ENCODE measurements at places on chromosomes 11 and 22.

GRCh38 chr22:41538583-41538982 lies 5.7 kb downstream of the POLR3H start:
- DNase-seq = no peak

DNA sequence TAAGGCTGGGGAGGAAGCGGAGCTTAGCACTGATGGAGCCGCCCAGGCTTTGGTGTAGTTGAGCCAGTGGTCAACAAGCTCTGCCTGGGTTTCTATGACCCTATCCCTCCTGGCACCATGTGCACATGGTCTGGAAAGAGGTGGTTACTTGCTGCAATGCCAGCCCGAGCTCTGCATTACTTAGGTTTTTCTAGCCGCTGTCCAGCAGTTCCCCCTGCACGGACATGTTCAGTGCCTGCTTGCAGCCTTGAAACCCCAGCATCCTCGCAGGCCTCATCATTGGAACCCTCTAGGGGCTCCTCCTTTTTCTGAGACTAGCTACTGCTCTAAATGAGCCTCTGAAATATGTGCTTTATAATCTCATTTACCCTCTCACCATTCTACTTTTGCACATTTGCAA lies 16.6 kb downstream of the CNTF start:
- DNase-seq = no peak

DNA sequence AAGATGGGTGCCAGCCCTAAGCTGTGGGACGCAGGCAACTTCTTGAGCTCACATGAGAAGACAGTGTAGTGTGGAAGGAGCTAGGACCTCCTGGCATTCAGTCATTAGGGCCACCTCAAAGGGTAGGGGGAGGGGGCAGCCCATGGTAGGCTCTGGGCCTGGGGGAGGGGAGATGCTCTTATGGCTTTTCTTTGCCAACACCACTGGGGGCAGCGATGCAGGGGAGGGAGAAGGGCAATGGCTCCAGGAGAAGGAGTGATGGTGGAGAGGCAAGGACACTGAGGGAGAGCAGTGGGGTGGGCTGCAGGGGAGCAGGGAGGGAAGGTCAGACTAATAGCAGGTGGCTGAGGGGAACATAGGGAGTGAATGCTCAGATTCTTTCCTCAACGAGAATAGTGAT lies 63.3 kb upstream of the SUSD2 start:
- DNase-seq = no peak

GRCh38 chr11:95084509-95084908 lies 5.1 kb upstream of the ENDOD1 start:
- no peak for DNase-seq

DNA sequence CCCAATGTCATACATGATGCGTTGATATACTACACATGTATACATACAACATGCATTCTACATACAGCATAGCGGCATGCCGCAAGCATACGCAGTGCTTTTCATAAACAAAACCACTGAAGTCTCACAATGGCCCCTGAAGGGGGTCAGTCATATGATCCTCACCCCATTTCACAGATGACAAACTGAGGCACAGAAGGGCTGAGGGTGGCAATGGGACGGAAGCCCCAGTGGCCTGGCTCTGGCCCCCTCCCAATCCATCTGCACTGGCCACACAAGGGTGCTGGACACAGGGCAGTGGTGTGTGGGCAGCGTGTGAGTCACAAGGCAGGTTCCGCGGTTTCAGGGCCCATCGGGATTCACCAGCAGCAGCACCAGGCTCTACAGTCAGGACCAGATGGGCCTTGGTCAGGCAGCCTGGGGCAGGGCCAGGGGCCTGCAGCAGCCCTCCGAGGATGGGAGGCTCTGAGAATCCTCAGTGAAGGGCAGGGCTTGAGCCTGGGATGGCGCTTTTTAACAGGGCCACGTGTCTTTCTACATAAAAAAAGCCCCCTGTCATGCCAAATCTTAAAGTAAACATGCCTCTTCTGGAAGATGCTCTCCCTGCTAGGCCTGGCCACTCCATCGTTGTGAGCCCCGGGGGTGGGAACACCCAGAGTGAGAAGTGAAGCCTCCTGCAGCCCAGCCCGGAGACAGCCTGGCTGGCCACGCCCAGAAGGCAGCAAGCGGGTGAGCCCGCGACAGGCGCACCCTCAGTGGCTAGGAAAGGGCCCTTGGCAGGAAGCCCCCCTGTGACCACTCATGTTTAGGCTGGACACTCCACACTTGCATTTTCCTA lies 206.5 kb downstream of the CTTN start:
- DNase-seq = no peak

DNA sequence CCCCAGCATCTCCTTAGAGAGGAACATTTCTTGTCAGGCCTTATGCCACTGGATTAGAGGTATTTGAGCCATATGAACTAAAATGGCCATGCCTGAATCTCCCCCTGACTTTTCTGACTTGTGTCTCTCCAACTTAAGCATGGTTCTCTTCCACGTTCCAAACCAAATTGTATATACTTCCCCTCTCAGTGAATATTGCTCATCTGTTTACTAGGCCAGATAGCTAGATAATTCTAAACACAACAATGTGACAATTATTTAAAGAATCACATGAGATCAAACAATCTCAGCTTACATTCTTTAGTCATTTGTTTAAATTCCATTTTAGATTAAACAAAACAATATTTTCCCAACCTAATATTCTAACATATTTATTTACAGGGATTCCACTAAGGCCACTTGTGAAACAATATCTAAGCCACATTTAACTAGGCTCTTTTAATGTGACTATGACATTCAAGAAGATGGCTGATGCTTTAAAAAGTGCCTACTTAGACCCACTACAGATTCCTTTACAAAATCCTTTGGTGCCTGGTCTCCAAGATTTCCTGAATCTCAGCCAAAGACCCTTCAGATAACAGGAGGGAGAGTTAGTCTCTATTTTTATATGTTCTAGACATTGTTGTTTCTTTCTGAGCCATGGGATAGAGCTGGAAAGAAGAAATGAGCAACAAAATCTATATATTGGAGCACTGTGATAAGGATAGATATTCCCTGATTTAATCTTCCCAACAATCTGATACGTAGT lies 105.7 kb downstream of the CADM1 start:
- DNase-seq = no peak

DNA sequence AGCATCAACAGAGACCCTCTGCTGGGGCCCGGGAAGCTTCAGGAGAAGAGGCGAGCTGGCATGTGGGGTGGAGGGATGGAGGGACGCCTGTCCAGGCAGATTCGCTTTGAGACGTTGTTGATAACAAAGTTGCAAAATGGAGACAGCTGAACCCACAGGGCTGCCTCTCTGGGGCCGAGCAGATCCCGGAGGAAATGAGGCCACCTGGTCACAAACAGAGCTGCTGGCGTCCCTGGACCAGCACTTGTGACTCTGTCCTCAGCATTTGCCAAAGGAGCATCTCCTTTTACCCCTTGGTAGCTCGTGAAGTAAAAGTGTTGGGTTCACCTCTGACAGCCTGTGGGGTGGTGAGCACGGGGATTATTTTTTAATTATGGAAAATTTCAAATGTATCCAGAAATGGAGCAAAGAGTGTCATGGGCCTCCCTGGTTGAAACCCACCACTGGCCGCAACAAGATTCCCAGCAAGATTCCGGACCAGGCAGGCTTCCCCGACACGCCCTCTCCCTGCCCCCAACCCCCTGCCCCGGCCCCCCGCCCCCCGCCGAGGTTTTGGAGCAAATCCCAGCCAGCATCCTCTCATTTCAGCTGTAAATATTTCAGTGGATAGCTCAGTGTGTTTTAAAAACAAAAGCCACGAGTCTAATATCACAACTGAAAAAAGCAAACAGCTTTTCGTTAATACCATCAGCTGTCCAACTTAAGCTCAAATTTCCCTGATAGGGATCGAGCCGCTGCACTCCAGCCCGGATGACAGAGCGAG lies 20.3 kb downstream of the GRAMD4 start:
- DNase-seq = no peak

DNA sequence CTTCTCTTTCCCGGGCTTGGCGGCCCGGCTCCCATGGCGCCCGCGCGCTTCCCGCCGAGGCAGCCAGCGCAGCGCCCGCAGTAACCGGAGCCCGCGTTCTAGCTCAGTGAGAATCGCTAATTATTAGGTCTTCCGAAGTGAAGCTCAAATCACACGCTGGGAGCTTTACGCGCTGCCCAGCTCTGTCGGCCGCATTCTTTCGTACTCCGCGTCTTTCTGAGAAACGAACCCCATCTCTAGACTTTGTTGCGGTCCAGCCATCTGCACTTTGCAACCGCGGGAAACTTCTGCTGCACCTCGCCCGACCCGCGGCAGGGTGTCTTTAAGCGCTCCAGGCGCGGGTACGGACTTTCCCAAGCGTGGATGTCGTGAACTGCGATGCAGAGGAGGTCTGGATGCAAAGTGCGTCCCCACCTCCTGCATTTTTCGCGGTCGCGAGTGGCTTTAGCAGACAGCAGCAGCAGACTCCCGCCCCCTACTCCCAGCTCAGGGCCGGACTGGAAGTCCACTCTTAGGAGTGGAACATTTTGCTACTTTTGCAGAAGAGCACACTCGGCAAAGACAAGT lies 6.0 kb upstream of the PAX6 start:
- no peak for DNase-seq

- DNase-seq = no peak
Observed at GRCh38 chr11:45000918-45001317, 50.2 kb upstream of the TP53I11 start.

- DNase-seq = no peak
Observed at GRCh38 chr11:64472593-64473455, 113.9 kb downstream of the RPS6KA4 start.

GRCh38 chr11:33234397-33235190 lies 22.6 kb upstream of the HIPK3 start:
- no peak for DNase-seq

DNA sequence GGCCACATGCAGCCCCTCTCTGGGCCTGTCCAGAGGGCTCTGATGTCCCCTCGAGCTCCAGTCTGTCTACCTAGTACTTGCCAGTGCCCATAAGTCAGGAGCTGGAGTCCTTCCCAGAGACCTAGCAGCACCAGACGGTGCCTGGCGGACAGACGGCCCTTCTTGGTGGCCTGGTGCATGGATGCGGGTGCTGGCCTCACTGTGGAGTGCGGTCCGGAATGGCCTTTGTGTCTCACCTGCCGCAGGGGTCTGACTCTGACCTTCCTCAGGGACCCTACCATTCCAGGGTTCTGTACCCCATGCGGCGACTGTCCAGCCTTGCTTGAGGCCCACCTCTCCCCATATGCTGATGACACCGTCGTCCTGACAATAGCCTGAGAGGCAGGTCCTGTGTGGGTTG lies 29.4 kb upstream of the SMIM38 start:
- DNase-seq = no peak

DNA sequence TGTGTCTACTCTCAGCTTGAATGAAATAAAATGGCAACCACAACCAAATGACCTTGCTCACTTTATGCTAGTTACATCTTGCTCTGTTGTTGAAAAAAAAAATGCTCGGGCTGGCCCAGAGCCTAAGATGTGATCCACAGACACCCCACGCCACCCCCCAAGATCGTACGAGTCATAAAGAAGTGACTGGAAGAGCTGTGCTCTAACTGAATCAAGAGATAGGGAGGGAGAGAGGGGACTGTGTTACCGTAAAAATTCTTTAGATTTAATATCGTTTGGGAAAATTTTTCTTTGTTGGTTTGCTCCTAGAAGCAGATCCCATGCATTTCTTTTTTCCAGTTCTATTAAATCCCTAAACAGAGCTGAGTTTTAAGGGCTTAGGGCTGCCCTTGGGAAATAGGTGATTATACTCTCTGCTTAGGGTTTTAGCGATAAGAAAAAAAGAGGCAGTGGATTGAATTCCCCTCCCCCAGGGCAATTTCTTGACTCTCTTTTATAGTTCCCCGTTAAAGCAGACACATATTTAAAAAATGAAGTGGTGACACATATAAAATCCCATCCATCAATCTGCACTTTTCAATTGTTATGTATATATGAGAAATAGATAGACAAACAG lies 14.5 kb downstream of the MAML2 start:
- DNase-seq = no peak

- no peak for DNase-seq
Observed at GRCh38 chr11:134669796-134670195, 257.8 kb upstream of the B3GAT1 start.

- DNase-seq = no peak
Observed at GRCh38 chr11:30131535-30131934, 99.3 kb upstream of the FSHB start.

GRCh38 chr11:74926304-74927030 lies 22.4 kb downstream of the XRRA1 start:
- no peak for DNase-seq

Data from CD4-positive, alpha-beta memory T cell (primary cell).